ENCODE measurements at places on chromosomes 12 and 14.

GRCh38 chr14:91835920-91836843, 31.2 kb downstream of the TC2N start:
- peak; percentile 93 for DNase-seq

- no peak for DNase-seq
Measured at GRCh38 chr12:80807640-80808288, 91.1 kb downstream of the MYF5 start.

DNA sequence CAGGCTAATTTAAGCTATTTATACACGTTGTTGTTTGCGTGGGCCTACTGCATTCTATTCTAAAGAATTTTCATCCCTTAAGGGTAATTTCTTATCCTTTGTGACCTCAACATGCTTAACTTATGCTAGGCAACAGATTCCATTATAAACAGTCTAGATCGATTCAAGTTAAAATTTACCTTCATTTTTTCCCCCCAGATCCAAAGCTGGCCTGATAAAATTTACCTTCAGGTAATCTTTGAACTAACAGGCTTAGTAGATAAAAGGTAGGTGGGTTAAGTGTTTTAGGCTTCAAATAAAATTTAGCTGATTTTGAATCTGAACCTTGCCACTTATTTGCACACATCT, 389 bp upstream of the CCNB1IP1 start:
- no peak for DNase-seq

- no peak for DNase-seq
Measured at GRCh38 chr12:88200029-88200428, 57.9 kb downstream of the TMTC3 start.

DNA sequence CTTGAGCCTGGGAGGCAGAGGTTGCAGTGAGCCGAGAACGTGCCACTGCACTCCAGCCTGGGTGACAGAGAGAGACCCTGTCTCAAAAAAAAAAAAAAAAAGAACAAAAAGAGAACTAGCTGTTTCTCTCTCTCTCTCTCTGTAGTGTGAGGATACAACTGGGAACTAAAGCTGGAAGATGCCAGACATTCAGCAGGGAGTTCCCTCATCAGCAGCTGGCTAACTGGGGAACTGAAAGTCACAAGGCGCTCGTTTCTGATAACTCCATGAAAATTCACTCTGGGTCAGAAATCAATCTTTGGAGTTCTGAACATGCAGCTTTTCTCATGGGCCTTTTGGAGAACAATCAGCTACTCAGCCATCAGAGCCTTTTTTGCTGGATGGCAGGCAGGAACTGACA, 43.5 kb upstream of the MAP1LC3B2 start:
- DNase-seq: no peak

Data from stimulated activated effector memory CD8-positive, alpha-beta T cell treated with anti-CD3 and anti-CD28 coated beads, Interleukin-12 subunit alpha, Interleukin-12 subunit beta, amount 100 ng/mL, for 72 hours (primary cell).